ENCODE measurements at places on chromosomes 3 and 15.

DNA sequence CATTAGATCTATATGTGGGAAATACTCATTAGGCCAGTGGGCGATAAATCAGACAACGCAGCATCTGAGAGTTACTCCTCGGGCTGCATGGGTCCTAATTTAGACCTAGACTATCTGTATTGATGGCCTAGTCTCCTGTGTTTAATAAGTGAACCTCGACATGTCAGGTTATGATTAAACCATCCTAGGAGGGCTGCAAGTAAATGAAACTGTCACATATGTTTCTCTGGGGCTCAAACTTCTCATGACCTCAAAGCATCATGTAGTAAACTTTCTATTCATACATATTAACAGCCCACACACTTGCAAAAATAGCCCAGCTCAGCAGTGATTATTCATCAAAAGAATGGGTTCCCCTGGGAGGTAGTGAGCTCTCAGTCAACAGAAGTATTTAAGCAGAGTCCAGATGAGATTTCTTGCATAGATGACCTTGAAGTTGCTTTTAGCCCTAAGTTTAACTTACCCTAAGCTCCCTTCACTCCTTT lies 51.6 kb downstream of the RAB11A start:
- DNase-seq: no peak

GRCh38 chr3:107428051-107428858 lies 51.0 kb downstream of the CCDC54 start:
- no peak for DNase-seq

DNA sequence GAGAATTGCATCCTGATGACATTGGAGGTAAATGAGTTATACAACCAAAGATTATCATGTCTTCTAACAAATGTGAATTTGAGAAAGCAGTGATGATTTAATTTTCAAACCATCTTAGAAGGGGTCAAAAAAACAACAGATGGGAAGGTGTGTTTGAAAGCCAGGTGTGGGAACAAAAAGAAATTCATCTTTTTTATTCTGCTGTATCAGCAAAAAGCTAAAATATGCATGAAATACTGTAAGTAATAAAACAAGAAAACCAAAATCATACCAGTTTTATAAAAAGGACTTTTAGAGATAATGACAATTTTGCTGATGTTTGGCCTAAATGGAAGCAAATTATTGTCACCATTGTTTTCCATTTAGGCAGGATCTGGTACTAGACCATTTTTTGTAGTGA lies 145.5 kb downstream of the FBN1 start:
- no peak for DNase-seq

- DNase-seq: no peak
Measured at GRCh38 chr3:63051920-63052319, 176.7 kb upstream of the CADPS start.

DNA sequence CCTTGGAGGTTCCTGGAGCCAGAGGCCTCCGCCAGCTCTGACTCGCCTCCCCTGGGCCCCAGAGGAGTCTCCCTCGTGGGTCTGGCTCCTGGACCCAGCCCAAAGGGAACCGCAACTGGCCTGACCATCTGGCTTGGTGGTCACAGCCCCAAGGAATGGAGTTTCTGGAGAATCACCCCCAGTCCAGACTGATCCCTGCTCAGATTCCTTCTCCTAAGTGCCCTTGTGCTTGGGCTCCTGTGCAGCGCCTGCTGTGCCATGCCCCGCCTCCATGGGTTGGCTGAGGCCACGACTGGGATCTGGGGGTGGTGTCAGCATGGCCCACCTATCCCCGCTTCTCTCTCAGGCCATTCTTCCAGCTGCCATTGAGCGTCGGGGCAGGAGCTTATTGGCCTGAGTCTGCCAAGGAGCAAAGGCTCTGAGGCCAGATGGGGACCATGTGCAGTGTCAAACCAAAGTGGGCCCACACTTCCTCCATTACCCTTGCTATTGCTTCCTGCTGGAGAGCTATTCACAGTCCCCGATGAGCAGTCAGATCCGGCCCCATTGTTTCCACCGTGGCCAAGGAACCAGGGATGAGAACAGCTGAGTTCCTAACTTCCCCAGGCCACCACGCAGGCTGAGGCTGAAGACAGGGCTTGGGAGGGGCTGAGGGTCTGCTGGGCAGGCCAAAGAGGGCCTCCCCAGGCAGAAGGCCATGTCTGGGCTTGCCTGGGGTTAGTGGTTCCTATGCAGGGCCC lies 19.0 kb downstream of the CSPG4 start:
- no peak for DNase-seq

DNA sequence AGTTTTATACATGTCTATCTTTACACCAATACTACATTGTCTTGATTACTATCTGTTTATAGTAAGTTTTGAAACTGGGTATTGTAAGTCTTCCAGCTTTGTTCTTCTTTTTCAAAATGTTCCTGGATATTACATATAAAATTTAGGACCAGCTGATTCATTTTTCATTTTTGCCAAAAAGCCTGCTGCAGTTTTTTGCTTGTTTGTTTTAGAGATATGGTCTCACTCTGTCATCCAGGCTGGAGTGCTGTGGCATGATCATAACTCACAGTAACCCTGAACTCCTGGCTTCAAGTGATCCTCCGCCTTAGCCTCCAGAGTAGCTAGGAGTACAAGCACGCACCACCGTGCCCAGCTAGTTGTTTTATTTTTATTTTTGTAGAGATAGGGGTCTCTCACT lies 20.4 kb upstream of the AP4E1 start:
- DNase-seq: no peak

DNA sequence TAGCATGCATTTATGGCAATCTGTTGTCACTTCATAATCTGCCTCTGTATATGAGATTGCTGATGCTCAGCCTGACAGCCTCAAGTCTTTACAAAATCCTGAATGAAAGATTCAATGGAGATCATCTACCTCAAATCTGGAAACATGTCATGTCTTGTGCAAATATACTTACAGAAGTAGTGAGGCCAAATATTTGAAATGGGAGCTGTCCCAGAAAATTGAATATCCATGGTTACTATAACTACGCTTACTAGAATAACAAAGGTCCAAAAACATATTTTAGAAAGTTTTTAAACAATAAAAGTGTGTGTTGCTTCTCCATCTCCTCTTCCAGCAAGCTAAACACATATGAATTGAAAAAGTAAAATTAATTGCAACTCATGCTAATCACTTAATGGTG lies 133.2 kb upstream of the DPH6 start:
- no peak for DNase-seq

DNA sequence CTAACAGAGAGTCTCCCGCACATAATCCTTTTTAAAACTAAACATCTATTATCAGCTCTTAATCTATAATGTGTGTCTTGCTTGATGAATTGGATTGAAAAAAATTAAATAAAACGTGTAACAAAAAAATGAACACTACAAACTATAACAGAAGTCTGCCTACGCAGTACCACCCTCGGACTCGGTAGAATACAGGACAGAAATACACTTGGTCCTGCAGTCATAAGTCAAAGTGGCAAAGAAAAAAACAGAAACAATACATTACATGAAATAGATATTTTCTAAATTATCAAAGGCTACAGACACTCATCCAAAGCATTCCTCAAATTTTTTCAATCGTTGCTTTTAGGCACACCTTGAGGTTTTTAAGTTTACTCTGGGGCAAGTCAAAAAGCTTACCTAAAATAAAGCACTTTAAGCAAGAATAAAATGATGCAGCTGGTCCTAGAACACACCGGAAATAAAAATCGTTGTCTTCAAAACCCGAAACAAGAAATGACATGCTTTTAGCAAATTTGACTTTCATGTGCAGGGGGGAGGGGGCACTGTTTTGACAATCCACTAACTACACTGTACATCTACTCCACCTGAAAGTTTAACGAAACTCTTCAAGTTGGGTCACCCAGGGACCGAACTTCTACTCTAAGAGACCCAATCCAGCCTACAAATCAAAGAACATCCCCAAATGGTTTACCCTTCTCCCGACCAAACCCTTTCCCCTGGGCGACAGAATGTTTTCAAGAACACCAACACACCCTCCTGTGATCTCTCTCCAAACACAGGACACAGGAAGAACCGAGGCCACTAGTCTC lies 1.3 kb downstream of the ADAM10 start:
- DNase-seq: peak; percentile 10

DNA sequence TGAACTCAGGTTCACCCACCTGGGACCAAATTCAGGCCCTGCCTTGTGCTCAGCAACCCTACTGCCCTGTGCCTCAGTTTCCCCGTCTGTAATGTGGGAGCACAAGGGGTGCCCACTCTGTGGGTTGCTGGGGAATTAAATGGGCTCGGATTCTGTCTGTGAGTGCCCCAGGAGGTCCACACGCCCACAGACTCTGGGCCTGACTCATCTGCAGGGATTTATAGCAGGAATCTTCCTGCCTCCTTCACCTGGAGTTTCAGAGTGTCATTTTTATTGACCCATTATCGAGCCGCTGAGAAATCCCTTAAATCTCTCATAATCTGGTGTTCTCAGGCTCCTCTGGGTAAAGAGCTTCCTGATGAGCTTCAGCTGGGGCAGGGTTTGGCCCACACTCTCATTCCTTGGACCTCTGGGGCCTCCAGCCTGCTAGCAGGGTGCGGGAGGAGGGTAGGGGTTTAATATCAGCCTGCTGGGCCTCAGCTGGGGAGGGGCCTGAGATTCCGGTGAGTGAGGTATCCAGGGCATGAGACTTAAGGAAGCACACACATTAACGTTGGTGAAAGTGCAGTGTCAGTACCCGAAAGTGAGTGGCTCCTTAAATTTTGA lies 16.4 kb downstream of the C3orf18 start:
- DNase-seq: no peak

- DNase-seq: no peak
Measured at GRCh38 chr3:124373524-124373923, 356.7 kb upstream of the UMPS start.

- no peak for DNase-seq
Measured at GRCh38 chr3:123385981-123386380, 62.9 kb downstream of the ADCY5 start.

DNA sequence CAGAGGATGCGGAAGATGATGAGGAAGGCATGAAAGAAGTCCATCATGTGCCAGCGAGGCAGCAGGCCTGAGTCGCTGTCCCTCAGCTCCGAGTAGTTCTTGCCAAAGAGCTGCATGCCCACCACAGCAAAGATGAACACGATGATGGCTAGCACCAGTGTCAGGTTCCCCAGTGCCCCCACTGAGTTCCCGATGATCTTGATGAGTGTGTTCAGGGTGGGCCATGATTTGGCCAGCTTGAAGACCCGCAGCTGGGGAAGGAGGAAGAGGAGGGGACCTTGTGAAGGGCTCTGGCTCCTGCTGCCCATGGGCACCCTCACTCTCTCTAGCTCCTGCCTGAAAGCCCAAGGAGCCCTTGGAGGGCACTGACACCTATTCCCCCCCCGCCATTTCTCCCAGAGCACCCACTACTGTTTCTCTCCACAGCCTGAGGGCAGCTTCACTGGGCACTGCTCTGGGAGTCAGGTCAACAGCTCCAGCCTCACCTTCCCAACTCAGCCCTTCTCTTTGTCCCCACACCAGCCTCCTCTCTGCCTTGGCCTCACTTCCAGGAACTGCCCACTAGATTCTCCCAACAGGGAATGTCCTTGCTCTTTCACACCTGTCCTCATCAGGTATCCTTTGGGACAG lies 63.6 kb downstream of the SCN5A start:
- no peak for DNase-seq

DNA sequence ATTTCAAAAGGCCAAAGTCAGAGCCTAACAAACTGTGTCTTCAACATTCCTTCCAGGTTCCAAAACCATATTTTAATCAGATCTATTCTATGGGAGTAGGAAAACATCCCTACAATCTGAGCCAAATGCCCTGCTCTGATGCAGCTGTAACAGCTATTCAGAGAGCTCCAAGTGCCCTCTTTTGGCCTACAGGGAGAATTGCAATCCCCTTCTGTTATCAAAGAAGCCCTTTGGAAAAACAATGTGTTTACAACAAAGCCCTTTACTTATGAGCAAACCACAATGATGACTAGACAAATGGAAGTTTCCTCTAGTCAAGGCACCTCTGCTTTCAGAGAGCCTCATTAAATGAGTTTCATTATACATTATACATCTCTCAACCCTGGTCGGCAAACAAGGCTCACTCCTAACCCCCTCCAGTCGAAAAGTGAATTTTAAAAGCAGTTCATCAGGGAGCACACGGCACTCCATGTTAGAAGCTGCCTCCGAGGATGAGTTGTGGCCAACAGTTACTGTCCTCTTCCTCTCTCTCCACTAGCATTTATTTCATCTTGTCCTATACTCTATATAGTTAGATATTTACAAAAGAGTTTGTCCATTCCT lies 42.6 kb upstream of the TMCO5A start:
- DNase-seq: no peak

DNA sequence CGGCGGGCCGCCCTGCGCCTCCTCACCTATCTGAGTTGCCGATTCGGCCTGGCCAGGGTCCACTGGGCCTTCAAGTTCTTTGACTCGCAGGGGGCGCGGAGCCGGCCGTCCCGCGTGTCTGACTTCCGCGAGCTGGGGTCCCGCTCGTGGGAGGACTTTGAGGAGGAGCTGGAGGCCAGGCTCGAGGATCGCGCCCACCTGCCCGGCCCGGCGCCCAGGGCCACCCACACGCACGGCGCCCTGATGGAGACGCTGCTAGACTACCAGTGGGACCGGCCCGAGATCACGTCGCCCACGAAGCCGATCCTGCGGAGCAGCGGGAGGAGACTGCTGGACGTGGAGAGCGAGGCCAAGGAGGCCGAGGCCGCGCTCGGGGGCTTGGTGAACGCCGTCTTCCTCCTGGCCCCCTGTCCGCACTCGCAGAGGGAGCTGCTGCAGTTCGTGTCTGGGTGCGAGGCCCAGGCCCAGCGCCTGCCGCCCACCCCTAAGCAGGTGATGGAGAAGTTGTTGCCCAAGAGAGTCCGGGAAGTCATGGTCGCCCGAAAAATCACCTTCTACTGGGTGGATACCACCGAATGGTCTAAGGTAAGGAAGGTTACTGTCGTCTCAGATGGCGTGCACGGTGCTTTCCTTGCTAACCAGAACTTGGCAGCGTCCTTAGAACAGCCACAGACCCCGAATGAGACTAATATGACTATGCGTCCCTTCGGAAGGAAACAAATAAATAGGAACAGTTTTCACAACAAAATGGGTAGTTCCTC lies 567 bp downstream of the TICRR start:
- DNase-seq: no peak

GRCh38 chr3:30609930-30610701 lies 3.7 kb downstream of the TGFBR2 start:
- DNase-seq: no peak

DNA sequence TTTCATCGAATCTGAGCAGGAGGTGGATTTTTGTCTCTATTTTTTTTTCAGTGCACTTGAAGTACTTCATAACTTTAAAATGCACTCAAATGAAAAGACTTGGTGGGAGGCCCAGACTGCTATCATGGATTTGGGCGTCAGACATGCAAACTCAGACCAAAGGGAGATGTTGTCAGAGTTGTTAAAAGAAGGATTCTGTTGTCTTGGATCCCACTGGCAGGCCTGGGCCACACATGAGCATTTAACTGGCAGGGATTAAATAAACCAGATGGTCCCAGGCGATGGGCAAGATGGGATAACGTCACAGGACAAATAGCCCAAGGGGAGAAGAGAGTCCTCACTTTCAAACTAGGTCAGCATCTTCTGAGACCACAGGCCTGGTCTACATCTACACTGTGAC lies 15.4 kb downstream of the RTP1 start:
- no peak for DNase-seq

GRCh38 chr3:9862391-9863057 lies 17.5 kb downstream of the CIDEC start:
- no peak for DNase-seq
